ENCODE measurements at places on chromosomes 4 and X. TPM values are rescaled to one million over a fixed set of nuclear protein-coding genes. Genes with fewer than 3 reads are reported as not detected.

GRCh38 chr4:151641167-151641566 lies 119.6 kb downstream of the GATB start:
- DNase-seq: no peak

TCEAL9 gene
- 111 TPM for polyA plus RNA-seq

IL3RA gene
- 7.1 TPM for polyA plus RNA-seq

DGKK gene
- not detected for polyA plus RNA-seq

PRKG2 gene
- polyA plus RNA-seq: 2.1 TPM

GRCh38 chrX:141724186-141724585 lies 25.6 kb upstream of the SPANXD start:
- no peak for DNase-seq

- DNase-seq: no peak
These were observed 341.3 kb upstream of the KLF3 start for GRCh38 chr4:38322714-38323113.

DNA sequence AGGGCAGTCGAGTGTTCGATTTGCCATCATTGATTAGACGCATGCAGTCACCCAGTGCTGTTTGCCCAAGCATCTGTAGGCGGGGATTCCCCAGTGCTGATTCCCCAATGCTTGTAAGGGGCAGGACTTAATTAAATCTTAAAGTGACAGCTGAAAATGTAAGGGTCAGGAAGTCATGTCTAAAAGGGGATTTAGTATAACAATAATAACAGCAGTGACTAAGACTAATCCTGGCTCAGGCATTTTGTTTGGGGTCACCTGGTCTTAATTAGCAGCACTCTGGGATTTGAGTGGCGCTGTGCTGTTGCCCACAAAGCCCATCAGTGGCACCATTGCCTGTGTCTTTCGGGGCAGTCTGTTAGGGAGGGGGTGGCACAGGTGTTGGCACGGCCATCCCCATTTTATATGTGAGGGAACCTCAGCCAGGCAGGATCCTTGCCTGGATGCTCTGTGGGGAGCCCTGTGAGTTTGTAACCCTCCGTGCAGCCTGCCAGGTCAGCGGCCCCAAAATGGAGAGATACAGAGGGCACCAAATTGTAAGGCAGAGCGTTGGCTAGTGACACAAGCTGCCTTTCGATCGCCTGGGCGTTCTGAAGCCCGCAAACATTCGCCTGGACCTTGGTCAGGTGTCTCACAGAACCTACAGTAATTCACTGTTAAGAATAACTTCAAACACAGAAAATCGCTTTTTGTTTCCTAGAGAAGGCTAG lies 146.7 kb downstream of the TBL1X start:
- DNase-seq: no peak

DNA sequence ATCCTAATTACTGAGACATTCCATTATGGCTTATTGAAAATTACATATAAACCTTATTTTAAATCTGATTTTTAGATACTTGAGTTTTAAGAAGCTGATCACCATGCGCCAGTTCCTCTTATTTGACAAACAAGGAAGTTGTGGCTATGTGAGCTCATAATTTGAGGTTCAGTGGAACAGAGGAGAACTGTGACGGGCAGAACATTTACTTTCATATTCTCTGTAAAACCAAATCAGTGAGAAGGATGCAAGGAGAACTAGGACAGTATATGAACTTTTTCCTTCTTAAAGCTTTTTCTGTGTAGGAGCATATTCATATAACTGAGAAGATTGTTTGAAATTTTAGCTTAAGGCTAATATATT lies 25.3 kb downstream of the STIM2 start:
- peak; percentile 76 for DNase-seq

DNA sequence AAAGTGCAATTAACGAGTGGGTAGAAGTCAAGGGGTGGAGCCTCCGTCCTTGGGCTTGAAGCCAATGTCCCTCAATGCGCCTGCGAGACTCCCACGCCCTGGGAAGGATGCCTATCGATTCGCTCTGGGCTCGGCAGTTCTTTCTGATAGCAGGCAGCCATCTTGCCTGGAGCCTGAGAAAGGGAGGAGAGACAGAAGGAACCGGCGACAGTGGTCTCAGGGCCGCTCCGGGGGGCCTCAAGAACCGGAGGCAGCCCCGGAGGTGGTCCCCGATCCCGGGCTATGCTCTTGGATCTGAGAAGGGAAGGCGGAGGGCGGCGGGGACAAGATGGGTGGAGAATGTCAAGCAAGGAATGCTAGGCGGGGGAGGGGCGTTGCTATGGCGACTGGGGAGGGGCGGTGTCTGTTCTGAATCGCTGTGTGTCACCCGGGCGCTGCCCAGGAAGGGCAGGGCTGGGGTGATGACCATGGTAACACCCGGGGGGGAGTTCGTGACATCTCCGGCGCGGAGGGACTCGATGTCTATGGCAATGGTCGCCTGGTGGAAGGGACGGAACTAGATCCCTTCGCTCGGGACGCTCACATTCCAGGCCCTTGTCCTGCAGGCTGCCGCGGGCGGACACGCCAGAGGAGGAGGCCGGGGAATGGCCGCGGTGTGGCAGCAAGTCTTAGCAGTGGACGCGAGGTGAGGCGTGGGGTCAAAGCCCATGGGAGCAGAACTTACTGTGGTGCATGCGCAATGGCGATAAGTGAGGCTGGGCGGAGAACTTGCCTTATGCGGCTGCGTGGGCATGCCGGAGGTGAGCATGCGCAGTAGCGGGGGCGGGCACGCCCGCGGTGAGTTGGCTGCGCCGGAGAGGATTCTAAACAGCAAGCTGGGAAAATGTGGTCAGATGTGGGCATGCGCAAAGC lies at the start of gene WDR13:
TSS of gene WDR13 (plus strand) at position 140 of the 912 bp plus-strand sequence. CDS start at position 645, 505 bp downstream.
- DNase-seq: peak; percentile 94

DNA sequence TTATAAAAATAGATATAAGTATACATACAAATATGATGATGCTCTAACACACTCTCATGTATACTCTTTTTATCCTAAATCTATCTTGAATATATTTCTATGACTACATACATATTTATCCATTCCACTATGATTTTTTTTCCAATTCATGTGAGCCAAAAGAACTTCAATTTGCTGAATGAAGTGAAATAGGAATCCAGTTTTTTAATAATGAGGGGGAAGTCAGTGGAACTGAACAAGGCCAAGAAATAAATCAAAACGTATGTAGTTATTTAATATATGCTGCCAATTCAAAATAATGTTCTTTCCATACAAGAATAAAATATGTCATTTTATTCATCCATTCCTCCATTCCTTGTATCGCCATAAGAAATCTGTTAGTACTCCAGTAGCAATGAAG lies 6.1 kb upstream of the PALLD start:
- no peak for DNase-seq

KLF8 gene
- not detected for polyA plus RNA-seq

MGAT4D gene
- not detected for polyA plus RNA-seq

GRCh38 chrX:101986586-101986985 lies 54.8 kb upstream of the ZMAT1 start:
- no peak for DNase-seq

DNA sequence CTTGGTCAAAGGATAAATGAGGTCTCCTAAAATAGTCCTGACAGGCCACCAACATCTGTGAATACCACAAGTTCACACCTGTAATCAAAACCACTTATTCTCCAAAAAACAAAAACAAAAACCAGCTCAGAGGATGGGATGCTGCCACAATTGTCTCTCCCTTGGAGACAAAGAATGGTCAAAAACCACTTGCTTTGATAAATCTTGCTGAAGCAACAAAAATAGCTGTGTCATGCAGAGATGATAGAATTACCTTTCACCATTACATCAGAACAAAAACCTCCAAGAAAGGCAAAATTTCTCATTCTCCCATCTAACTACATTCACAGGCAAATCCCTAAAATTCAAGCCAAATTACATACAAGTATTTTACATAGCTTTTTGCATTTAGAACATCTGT lies 180.4 kb downstream of the MAML3 start:
- no peak for DNase-seq

DNA sequence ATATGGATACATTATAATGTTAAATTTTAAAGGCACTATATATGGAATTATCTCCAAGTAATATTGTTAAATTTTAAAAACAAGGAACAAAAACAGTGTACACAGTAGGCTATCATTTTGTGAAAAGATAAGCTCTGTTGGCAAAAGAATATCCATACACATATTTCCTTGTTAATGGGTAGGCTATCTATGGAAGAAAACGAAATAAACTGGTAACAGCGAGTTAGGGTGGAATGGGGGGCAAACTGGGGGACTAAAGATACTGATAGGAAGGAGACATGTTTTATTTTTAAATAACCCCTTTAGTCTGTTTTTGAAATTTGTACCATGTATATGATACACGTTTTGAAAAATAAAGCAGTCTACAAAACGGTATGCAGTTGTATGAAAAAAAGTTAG lies 3.6 kb upstream of the TSPAN5 start:
- DNase-seq: no peak

MAGEB2 gene
- not detected for polyA plus RNA-seq

GRCh38 chr4:154727540-154727939 lies 16.3 kb upstream of the LRAT start:
- peak; percentile 79 for DNase-seq

- peak; percentile 50 for DNase-seq
These were observed 1.2 kb upstream of the TAPT1 start for GRCh38 chr4:16227462-16227868.

- no peak for DNase-seq
These were observed 153.8 kb upstream of the ANKRD50 start for GRCh38 chr4:124866301-124866700.

GRCh38 chr4:155660436-155660835 lies 6.2 kb upstream of the GUCY1A1 start:
- DNase-seq: no peak

GRCh38 chr4:185139736-185140135 lies 3.3 kb upstream of the SLC25A4 start:
- DNase-seq: no peak

GRCh38 chr4:39346856-39347519 lies 19.2 kb downstream of the RFC1 start:
- DNase-seq: no peak

DNA sequence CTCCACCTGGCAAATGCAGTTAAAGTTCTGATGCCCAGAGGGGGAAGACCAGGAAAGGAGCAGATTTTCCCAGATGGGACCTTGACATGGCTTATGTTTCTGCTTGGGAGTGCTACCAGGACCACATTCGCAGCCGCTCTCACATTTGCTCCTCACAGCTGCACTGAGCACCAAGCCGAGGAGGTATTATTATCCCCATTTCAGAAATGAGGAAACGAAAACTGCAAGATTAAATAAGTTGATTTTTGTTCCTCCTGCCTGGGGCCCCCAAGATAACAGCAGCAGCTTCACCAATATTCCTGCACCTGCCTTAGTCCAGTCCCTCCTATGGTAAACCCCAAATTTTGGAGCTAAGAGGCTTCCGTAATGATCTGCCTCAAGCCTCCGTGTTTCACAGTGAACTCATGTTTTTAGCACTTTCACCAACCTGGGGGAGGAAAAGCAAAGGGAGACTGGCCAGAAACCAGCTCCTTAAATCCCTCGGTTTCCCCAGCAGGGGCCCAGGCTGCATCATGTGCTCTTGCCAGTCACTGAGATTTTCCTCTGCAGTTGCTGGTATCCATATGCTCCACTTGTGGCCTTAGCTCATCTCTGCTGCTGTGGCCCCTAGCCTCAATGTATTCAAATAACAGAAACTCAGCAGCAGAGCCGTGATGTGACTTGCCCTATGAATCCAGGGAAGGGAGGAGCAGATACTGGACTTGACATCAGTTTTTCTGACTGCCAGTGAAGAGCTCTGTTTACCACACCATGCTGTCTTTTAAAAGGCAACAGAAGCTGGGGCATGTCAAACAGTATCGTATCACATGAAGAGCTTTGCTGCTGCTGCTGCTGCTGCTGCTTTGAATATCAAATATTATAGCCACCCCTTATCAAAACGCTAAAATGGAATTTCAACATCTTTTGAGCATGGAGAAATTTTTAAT lies 95.5 kb upstream of the KLHL13 start:
- no peak for DNase-seq

ZNF330 gene
- polyA plus RNA-seq: 25.4 TPM

All from small intestine (tissue), 16 donors.